ENCODE measurements at places on chromosomes 2 and 18.

DNA sequence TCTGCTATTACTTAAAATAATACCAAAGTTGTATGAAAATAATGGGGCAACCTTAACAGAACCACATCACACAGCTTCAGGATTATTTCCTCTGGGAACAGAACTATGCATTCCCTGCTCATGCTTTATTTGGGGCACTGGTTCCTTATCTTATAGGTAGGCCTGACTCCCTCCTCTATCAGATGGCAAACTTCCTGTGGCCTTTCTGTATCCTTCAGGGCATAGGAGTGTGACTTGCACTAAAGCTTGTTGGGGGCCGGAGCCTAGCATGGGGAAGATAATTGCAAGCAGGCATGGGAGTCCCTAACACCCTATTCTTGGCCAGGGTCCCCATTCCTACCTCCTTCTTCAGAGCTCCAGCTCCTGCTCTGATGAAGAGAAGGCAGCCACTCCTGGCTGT, 167.2 kb upstream of the SERTAD2 start:
- no peak for DNase-seq

DNA sequence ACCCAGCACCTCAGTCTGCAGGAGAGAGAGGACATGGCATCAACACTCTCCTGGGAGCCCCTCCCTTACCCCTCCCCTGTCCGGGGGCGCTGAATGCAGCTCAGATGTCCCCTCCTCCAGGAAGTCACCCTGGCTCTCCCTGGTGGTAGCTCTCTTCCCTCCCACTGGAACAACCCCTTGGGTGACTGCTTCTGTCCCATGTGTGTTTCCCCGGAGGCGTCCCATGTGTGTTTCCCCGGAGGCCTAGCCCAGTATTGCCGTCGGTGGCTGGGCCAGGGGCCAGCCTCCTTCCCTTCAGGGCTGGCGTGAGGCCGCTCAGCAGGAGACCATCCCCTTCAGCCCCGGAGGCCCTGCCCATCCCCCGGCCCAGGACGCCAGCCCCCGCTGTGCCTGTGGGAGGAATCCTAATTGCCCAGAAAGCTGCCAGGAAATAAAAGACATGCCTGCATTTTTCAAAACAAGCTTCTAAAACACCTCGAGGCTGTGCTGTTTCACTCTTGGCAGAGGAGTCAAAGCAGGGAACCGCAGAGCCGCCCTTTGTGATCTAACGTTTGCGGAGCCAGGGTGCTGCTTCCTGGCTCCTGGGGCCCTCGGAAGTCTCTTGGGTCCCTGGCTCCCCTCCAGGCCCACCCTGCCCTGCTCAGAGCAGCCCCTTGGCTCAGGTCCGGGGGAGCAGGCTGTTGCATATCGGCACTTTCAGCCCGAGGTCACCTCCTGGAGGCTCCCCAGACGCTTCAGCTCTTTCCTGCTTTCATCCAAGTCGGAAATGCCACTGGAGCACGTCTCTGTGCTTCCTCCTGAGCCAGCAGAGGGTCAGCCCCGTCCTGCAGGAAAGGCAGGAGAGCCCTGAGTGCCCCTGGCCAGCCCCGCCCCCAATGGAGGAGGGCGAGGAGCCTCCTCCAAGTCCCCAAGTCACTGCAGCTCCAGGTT, 11.4 kb downstream of the SNED1 start:
- DNase-seq, result peak; percentile 75

DNA sequence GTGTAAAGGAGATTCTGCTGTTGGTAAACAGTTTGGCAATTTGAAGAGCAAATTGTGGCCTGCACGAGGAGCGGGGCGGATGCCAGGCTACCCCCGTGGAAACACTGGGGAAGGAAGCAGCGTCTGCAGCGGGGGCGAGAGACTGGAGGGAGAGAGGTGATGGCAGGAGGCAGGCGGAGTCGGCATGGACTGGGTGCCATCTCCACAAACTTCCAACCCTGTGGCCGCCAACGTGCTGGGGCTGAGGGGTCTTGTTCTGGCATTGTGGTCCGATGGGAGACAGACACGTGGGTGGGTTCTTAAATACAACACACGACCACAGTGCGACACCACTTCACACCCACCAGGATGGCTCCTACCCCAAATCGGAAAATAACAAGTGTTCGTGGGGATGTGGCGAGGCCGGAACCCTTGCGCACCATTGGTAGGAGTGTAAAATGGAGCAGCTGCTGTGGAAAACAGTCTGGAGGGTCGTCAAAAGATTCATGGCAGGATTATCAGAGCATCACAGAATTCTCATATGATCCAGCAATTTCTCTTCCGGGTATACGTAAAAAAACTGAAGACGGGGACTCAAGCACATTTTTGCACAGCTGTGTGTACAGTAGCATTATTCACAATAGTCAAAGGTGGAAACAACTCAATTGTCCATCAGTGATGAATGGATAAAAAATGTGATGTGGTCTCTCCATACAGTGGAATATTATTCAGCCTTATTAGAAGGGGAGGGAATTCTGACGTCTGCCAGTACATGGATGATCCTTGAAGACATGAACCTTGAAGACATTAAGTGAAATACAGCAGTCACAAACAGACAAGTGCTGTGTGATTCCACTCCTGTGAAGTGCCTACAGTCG, 82.4 kb upstream of the HPCAL1 start:
- DNase-seq, result no peak

DNA sequence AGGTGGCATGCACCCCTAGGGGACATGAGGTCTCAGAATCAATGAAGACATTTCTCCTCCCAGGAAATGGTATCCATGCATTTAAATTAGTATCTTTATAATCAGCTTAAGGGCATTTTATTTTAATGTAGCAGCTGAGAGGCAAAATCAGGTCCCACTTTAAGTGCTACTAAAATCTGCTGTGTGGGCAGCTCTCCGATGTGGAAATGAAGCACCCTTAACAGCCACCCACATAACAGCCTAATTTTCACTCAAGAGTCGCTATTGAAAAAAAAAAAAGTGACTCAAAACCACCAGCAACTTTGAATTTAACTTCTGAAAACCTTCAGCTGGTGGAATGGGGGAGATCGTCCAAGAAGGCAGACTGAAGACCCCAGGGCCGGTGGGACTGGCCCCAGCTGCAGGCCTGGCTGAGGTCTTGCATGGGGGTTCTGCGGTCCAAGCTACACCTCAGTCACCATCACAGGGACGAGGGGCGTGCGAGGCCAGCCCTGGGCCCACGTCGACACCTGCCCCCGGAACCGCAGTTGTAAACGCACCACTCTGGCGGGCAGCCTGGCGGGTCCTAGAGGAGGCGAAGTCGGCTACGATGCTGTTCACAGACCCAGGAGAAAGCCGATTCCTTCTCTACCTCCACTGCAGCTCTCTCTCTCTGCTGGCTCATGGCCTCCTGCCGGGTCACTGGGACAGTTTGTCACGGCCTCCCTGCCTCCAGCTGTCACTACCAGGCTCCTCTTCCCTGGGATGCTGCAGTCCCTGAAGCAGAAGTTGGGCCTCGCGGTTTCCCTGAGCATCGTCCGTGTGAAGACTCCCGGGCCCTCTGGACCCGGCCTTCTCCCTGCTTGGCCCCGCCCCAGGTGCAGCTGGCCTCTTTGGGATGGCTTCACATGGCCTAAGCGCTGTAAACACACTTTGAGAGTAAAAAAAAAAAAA, 111.9 kb downstream of the KCNF1 start:
- no peak for DNase-seq

- no peak for DNase-seq
These were observed 1238.4 kb downstream of the LRP1B start for GRCh38 chr2:140892436-140892835.

DNA sequence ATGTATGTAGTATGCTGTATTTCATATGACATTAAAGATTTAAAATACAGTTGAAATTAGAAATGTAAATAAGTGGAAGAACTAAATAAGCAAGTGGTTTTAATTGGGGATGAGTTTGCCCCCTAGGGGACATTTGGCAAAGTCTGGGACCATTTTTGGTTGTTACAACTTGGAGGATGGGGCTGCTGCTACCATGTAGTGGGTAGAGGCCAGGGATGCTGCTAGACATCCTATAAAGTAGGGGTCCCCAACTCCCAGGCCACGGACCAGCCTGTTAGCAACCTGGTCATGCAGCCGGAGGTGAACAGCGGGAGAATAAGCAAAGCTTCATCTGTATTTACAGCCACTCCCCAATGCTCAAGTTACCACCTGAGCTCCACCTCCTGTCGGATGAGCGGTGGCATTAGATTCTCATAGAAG, 27.9 kb upstream of the ASNSD1 start:
- DNase-seq, result peak; percentile 36

GRCh38 chr2:108893277-108893676, 95.7 kb downstream of the EDAR start:
- no peak for DNase-seq

DNA sequence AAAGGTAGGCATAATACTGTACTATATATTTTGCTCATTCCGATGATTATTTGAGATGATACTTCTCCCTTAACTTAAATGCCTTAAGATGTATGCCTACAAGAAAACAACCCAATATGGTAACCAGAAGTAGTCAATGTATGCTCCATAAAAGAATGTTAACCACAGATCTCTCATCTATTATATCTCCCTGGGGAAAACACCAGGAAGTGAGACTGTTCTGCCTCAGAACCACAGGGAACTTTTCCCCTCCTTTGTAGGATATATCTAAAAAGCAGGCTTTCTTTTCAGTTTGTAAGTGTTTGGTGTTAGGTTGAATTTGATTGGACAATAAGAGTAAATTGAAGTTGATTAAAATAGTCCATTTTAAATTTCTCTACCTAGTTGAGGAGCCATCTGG, 1160.5 kb upstream of the NXPH2 start:
- DNase-seq, result no peak

- DNase-seq, result no peak
These were observed 172.9 kb downstream of the SLC8A1 start for GRCh38 chr2:40279001-40279400.

GRCh38 chr2:149160701-149161217, 122.3 kb downstream of the LYPD6B start:
- DNase-seq, result no peak

DNA sequence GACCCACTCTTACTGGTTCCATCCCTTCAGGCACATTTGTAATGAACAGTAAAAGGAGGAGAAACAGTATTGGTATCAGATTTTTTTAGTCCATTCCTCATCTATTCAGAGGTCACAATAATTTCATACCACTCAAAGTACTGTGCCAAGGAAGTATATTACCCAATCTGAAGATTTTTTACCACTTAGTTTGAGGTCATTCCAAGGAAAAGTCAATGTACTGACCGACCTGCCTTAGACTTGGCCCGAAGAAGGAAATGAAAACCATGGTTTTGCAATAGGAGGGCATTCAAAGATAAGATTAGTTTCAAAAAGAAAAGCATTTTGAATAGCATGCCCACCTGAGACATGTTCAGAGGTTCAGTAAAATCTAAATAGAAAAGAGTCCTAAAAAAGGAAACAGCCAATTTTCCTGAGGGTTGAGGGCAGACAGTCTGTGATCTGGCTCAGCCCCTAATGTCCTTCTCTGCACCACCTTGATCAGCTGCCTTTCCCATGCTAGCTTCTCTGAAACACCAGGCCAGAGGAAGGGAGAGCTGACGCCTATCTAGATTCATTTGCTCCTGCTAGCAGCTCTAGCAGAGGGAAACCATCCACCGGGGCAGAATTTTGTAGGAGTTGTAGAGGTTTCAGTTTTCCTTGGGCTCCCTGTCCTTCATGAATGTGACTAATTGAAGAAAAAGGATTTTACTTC, 107.3 kb upstream of the FZD5 start:
- DNase-seq, result no peak

- no peak for DNase-seq
These were observed 18.7 kb downstream of the ARHGAP25 start for GRCh38 chr2:68753318-68753717.

GRCh38 chr2:213286161-213286560, 1.9 kb downstream of the SPAG16 start:
- no peak for DNase-seq

GRCh38 chr2:154392256-154392655, 306.2 kb upstream of the KCNJ3 start:
- no peak for DNase-seq

GRCh38 chr2:144239306-144239705, 280.6 kb downstream of the ZEB2 start:
- no peak for DNase-seq

- DNase-seq, result no peak
These were observed 11.9 kb downstream of the ADRA2B start for GRCh38 chr2:96104487-96104861.

DNA sequence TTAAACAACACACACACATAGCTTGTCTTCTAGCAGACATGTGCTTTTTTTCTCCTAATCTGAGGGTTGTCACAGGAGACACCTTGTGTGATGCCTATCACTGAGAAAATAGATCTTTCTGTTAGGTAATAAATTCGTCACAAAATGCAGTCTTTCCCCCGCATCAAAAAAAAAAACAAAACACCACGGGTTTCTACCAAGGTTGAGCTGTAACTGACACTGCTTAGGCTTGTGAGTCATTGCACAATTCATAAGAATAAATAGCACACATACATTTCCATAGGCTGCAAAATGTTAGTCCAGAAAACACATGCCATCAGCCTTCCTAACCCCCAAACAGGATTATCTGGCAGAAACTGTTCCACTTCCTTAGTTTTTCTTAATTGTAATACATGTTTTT, 6.5 kb downstream of the TMEM163 start:
- no peak for DNase-seq

- DNase-seq, result no peak
These were observed 80.9 kb downstream of the PTRHD1 start for GRCh38 chr2:24712296-24712695.

- no peak for DNase-seq
These were observed 319.0 kb downstream of the LRRTM1 start for GRCh38 chr2:79985571-79985970.

GRCh38 chr2:157777427-157777826, 98.7 kb downstream of the ACVR1 start:
- peak; percentile 78 for DNase-seq

DNA sequence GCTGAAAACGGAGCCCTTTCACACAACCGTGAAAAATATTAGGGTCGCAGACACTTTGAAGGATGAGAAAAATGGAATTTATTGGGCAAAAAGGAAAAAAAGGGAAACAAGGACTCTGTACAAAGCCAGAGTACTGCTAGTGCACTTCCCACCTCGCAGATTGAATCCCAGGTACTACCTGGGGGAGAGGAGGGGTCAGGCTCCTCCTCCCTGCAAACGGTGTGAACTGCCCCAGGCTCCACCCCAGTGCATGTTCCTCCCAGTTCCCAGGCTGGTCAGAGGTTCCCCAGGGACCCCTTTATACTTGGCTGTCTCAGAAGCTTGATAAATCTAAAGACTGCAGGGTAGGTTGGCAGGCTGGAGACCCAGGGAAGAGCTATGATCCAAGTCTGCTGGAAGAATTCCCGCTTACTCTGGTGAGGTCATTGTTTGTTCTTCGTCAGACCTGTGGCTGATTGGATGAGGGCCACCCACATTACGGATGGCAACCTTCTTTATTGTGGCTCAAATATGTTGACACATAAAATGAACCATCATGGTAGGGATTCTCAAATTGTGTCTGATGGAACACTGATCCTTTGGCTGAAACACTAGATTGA, 290.4 kb upstream of the POU3F3 start:
- DNase-seq, result no peak

- no peak for DNase-seq
These were observed 14.3 kb downstream of the GPR17 start for GRCh38 chr2:127660291-127660578.

DNA sequence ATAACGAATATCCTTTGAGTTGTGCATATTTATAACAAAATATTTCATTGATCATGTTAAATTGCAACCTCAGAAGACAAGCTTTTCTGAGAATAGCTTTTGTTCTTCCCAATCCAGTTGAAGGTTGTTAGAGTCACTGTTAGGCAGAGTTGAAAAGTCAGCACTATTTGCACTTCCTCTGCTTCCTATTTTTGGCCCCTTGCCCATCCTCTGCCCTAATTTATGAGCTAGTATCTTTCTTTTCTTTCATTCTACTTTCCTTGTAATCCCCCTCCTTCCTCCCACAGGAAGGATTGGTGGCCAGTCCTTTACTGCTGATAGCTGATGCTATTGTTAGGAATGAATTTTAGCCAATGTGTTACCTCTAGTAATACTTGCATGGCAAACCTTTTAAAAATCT, 4.9 kb downstream of the RALB start:
- DNase-seq, result peak; percentile 41
